ENCODE measurements at places on chromosomes 5 and 9. TPM values are rescaled to one million over a fixed set of nuclear protein-coding genes. Genes with fewer than 3 reads are reported as not detected.

DNA sequence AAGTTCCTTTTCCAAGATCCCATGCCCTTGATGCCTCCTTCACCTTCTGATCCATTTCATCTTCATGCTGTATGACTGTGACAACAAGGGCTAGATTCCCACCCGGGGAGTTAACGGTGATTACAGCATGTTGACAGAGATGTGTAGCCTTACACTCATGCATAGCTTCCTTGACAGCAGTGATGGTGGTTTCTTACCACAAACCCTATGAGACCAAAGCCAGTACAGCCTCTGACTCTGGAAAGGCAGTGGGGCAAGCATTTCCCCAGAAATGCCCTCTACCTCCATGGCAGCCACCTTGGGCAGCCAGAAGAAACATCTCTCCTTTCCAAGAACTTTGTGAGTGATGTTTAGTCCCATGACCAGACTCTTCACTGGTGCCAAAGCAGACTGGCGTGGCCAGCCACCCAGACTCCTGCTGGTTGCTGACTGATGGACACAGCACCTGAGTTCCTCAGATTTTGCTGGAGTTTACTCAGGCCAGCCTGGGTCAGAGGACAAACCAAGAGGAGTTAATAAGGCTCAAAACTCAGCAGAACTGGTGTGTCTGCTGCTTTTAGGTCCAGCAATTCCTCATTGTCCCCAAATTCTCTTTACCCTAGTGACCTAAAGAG, 199.7 kb upstream of the SLC27A6 start:
- no peak for DNase-seq
- H3K4me3 ChIP-seq = no peak overlapping the region
- no peaks in the 10 kb centered on the region for H3K4me1 ChIP-seq
- H3K27ac ChIP-seq = no peak overlapping the region
- H3K36me3 ChIP-seq = no peaks in the 10 kb centered on the region

DNA sequence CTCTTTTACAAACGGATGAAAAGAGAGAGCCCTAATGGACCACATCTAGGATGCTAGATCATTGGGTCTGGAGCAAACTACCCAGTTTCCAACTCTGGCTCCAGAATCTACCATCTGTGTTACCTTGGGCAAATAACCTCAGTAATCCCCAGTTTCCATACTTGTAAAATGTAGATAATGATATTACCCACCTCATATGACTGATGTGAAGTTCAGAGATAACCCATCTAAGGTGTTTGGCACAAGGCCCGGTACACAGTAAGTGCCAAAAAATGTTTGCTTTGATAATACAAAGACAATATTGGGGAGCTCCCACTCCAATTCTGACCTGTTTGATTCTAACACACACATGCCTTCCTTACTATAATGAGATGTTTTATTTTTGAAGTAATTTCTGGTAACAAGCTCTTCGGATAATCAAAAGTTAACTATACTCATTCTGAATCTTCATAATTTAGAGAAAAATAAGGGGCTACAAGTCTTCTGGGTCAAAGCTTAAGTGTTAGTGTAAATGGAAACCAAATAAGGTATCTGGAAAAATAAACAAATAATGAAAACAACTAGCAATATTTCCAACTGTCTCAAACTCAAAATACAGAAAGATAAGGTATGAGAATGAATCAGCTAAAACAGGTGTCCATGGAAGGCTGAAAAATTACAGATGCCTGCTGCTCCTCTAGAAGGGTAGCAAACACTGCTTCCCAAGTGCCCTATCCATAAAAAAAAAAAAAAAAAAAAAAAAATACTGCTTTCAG, 30.4 kb downstream of the ELL2 start:
- H3K36me3 ChIP-seq = no peaks in the 10 kb centered on the region
- no peak overlapping the region for H3K4me3 ChIP-seq
- no peaks in the 10 kb centered on the region for H3K27me3 ChIP-seq
- no peak overlapping the region for H3K27ac ChIP-seq

- no peaks in the 10 kb centered on the region for H3K36me3 ChIP-seq
- peak overlapping the region; percentile 95 for H3K27ac ChIP-seq
- peaks cover 70% of the 10 kb centered on the region for H3K4me1 ChIP-seq
- no peak for DNase-seq
- no peaks in the 10 kb centered on the region for H3K27me3 ChIP-seq
Measured at GRCh38 chr9:270657-271237, 56.1 kb downstream of the DOCK8 start.

DNA sequence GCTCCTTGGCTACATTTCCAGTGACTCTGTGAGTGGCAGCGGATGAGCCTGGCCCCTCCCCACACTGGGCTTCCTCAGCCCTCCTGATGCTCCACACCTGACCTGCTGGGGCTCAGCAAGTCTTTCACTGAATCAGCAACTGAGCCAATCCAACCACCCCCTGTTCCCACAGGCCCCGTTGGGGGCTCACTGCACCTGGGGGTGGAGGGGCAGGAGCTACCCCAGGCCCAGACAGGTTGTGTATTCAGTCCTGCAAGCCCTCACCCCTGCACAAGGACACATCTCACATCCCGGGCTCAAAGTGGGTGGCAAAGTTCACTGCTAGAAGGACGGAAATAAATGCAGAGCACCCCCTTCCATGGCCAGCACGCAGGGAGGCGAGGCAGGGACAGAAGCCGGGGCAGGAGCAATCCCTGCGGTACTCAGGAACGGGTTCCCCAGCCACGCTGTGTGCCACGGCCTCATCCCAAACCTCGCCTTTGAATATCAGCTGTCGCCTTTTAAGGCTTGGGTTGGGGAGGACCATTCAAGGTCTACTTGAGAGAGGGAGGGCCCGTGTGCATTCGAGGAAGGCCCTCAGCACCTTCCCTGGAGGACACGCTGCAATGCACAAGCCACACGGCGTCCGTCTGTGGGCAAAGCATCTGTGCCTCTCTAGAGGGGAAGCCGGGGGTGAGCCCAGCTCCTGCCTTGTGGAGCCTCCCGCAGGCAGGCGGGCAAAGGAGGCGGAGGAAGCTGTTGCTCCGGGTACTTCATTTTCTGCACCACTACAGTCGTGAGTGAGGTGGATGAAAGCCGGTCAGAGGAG, 75.0 kb upstream of the SARDH start:
- H3K27me3 ChIP-seq = no peaks in the 10 kb centered on the region
- DNase-seq = no peak
- H3K27ac ChIP-seq = no peak overlapping the region
- peaks cover 19% of the 10 kb centered on the region for H3K36me3 ChIP-seq
- no peaks in the 10 kb centered on the region for H3K4me1 ChIP-seq

DNA sequence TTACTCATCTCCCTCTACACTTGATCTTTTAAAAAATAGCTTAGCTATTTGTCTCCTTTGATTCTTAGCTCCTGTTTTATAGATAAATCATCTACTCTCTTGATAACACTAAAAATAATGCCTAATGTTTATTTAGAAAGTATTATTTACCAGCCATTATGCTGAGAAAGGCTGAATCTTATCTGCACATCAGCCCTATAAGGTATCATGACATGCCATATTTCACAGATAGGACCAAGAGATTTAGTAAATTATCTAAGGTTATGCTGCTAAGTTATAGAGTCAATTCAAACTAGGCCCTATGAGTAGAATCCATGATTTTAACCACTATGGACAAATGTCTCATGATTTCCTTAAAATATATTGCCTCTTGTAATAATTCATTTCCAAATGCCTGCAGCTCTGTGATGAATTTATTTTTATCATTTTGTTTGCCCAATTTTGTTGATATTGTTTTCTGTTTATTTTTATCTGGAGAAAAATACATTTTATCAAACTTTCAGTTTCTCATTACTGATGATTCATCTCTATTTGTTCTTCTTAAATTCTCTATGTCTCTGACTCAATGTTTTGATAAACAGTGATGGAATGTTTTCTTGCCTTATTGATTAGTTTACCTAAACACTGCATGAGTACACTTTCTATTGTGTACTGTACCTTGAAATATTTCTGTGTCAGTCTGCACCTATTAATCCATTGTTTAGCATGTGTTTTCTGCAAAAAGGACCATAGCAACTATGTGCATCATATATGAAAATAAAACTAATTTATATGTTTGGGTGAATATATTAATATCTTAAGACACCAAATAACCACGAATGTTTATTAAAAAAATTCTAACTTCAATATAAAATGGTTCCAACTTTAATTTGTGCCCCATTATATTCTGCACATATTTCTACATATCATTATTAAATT, 300.8 kb downstream of the CDH9 start:
- H3K4me1 ChIP-seq = no peaks in the 10 kb centered on the region
- no peaks in the 10 kb centered on the region for H3K27me3 ChIP-seq

DNA sequence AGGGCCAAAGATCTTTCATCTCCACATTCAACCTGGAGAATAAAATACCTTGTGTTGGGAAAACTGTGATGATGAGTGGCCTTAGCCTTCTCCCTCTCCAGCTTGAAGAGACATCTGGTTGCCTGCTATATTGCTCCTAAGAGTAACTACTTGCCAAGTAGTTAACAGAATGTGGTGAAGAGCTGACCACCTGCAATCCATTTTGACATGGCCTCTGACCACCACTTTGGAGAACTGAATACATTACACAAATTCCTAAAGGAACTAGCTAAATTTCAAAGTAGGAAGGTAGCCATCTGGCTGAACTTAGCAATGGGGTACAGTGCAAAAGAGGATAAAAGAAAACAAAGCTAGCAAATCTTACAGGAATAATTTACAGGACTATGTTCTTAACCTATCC, 7.2 kb downstream of the TBCA start:
- no peak overlapping the region for H3K4me3 ChIP-seq
- DNase-seq = no peak
- no peaks in the 10 kb centered on the region for H3K27me3 ChIP-seq

GRCh38 chr9:127905004-127905728, 5.8 kb upstream of the ST6GALNAC6 start:
- DNase-seq = no peak
- H3K4me3 ChIP-seq = peak overlapping the region; percentile 14
- H3K27ac ChIP-seq = peak overlapping the region; percentile 92
- peaks cover 68% of the 10 kb centered on the region for H3K4me1 ChIP-seq

DNA sequence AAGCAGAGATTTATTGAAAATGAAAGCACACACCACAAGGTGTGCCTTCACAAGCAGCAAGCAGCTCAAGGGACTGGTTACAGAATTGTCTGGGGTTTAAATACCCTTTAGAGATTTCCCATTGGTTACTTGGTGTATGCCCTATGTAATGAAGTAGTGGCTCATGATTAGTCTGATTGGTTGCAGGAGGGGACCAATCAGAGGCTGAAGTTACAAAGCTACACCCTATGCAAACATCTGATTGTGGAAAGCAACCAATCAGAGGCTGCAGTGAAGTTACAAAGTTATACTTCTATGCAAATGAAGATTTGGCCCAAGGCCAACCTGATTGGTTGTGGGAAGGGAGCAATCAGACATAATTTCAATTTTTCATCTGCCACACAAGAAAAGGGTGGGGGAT, 119.9 kb downstream of the C9orf152 start:
- no peak for DNase-seq
- no peaks in the 10 kb centered on the region for H3K27me3 ChIP-seq
- no peak overlapping the region for H3K4me3 ChIP-seq
- no peak overlapping the region for H3K27ac ChIP-seq

DNA sequence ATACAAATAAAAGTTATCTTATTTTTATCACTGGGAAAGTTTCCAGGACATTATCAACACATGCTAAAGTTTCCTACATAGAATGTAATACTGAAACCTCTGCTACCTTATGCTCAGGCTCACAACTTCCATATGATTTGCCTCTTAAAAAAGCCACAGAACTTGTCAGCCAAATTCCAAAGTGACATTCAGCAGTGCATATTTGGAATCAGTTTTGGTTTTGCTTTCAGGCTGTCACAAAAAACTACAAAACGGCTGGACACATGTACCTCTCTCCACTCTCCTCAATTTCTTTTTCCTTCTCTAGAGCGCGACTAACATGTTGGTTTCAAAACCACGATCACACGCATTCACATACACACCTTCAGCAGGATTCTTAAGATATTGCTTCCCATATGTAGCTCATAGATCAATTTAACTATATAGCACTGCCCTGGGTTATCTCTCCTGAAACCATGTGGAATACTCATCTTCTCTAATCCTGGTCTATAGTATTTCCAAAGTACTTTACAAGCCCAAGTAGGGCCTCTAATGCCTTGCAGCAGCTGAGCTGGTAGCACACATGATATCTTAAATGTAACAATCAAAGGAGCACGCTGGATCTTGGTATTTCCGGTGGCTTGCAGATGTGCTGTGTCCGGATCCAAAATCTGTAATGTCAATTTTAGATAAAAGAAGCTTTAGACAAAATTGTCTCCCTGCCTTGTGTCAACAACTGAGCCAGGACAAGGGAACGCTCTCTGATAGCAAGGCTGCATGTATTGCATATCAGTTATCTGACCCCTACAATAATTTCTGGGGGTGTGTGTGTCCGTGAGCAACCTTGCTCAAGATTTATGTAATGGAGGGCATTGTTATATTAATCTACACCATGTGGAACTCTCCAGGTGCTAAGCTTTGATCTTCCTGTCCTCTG, 203.2 kb downstream of the DMRT2 start:
- no peak overlapping the region for H3K27ac ChIP-seq
- H3K4me3 ChIP-seq = no peak overlapping the region
- DNase-seq = no peak
- no peaks in the 10 kb centered on the region for H3K27me3 ChIP-seq
- H3K4me1 ChIP-seq = no peaks in the 10 kb centered on the region

DNA sequence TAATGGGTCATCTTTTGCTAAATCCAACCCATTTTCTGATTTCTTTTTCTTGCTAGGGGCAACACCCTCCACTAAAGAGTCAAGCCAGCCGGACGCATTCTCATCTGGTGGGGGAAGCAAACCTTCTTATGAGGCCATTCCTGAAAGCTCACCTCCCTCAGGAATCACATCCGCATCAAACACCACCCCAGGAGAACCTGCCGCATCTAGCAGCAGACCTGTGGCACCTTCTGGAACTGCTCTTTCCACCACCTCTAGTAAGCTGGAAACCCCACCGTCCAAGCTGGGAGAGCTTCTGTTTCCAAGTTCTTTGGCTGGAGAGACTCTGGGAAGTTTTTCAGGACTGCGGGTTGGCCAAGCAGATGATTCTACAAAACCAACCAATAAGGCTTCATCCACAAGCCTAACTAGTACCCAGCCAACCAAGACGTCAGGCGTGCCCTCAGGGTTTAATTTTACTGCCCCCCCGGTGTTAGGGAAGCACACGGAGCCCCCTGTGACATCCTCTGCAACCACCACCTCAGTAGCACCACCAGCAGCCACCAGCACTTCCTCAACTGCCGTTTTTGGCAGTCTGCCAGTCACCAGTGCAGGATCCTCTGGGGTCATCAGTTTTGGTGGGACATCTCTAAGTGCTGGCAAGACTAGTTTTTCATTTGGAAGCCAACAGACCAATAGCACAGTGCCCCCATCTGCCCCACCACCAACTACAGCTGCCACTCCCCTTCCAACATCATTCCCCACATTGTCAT, 72.0 kb downstream of the NUP214 start:
- H3K36me3 ChIP-seq = no peaks in the 10 kb centered on the region
- no peak overlapping the region for H3K27ac ChIP-seq
- DNase-seq = no peak
- no peaks in the 10 kb centered on the region for H3K4me1 ChIP-seq

Gene PHF24
- 0.58 TPM for total RNA-seq

Gene IFNA4
- total RNA-seq = not detected
